Suprapubic skin (tissue), 4 donors: ENCODE measurements at places on chromosomes 16 and 17.

DNA sequence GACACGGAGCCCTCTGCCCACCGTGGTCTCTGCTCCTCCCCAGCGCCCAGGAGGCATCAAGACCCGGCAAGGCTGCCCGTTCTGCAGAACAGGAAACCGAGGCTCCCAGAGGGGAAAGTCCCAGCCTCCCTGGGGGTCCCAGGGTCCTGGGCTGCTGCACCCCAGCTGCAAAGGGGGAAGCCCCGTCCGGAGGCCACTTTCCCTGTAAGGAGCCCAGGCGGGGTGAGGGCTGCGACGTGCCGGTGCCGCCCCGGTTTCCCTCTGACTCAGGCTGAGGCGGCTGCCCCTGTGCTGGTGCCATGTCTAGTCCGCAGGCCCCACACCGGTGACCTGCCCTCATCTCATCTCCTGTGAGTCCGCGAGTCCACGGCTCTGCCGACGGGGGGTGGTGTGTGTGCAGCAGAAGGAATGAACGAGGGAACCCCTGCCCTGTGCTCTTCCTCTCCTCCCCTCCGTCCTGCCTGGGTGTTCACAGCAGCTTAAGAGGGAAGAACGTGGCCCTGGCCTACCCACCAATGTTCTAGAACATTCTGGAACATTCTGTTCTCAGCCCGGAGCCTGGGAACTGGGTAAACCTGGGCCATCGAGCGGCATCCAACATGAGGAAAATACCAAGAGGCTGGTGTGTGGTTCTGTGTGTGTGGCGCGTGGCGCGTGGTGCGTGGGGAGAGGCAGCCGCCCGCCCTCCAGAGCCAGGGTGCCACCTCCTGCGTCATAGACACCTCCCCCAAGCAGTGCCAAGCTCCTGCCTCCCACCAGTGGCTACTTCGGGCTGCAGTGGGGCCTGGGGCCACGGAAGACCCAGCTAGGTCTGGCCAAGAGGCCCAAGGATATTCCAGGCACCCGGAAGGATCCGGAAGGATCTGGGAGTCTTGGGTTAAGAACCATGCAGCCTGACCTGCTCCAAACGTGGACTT lies 7.0 kb upstream of the CBFA2T3 start:
- no peak for DNase-seq

DNA sequence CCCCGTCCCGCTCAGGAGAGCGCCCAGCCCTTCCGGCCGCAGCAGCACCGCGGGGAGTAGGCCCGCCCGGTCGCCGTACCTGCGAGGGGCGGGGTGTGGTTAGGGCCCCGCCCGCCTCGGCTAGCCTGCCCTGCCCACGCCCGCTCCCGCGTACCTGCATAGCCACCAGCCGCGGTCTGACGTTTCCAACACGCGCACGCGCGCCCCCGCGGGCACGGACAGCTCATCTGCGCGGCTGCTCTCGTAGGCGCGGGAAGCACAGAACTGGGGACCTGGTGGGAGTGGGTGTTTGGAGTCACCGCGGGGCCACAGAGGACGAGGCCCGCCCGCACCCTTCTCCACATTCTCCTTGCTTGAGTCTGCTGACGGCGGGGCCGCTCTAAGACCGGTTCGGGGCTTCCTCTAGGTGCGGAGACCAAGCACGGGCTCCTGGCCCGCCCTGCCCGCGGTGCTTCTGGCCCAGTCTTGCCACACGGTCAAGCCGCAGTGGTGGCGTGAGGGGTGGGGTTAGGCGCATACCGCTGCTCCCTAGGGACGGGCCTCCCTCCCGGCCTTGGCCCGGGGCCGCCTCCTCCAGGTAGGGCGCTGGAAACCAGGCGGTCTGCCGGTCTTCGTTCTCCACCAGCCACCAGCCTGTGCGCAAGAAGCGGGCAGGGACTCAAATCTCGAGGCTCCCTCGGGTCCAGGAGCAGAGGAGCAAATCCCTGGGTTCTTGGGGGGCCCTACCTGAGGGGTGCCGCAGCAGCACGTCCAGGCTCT lies 1.8 kb downstream of the NOXO1 start:
- no peak for DNase-seq

GRCh38 chr17:59328601-59329000 lies 2.9 kb upstream of the YPEL2 start:
- DNase-seq: no peak

GRCh38 chr17:16820161-16820877 lies 130.3 kb downstream of the CCDC144A start:
- DNase-seq: no peak

DNA sequence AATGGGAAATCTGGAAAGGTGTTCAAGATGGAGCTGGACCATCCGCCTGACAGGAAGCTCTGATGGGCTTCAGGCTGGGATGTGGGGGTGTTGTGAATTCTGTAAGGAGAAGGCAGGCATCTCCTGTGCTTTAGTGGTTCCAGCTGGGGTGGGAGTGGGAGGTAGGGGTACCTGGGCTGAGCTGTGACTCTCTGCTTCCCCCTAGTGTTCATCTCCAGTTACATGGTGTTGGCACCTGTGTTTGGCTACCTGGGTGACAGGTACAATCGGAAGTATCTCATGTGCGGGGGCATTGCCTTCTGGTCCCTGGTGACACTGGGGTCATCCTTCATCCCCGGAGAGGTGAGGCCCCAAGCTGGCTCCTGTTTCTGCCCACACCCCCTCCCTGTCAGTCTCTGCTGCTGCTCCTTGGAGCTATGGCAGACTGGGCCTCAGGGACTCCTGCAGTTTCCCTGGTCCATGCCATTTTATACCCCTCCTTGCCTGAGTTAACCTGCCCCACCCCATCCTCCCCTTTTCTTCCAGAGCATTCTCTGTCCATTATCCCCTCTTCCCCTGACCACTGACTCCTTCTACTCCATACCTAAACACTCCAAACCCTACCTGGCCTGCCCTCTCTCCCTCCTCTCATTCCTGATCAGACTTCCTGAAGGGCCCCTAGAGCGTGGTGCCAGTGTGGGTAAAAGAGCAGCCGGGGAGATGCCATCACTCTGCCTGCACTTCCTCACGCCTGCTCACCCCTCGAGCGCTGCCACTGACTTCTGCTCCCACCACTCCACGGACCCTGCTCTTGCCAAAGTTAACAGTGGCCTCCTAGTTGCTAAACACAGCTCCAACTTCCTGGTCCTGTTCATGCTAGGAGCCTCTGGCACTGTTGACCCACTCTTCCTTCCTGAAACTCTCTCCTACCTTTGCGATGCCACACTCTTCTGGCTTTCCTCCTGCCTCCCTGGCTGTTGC lies 3.4 kb downstream of the SPNS1 start:
- DNase-seq: no peak

DNA sequence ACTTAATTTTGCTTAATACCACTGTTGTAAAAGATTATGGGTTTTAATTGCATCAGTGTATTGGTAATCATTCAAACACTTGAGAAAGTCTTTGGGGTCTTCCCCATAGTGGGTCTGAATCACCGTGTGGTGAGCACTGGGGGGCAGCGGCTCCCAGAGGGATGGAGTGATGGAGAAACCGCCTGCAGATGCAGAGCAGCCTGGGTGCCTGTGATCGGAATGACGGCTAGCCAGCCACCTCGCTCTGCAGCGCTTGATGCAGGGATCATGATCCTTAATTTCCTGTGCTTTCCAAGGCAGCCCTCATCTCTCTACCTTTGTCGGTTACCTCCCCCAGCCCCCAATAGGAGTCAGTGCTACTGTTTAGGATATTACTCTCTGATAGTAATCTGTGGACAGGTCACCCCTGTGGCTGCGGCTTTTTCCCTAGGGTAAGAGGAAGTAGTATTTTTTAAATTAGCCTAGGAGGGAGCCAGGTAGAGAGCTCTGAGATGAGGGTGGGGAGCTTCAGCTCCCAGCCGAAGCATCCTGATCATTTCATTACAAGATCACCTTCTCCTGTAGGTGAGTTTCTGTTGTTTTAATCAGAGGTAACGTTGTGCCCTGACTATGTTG lies 135.6 kb downstream of the MSI2 start:
- DNase-seq: no peak

- DNase-seq: peak; percentile 61
These were observed 69.8 kb upstream of the KSR1 start for GRCh38 chr17:27386206-27387075.

GRCh38 chr17:3798273-3799180 lies 2.5 kb downstream of the ITGAE start:
- DNase-seq: no peak

DNA sequence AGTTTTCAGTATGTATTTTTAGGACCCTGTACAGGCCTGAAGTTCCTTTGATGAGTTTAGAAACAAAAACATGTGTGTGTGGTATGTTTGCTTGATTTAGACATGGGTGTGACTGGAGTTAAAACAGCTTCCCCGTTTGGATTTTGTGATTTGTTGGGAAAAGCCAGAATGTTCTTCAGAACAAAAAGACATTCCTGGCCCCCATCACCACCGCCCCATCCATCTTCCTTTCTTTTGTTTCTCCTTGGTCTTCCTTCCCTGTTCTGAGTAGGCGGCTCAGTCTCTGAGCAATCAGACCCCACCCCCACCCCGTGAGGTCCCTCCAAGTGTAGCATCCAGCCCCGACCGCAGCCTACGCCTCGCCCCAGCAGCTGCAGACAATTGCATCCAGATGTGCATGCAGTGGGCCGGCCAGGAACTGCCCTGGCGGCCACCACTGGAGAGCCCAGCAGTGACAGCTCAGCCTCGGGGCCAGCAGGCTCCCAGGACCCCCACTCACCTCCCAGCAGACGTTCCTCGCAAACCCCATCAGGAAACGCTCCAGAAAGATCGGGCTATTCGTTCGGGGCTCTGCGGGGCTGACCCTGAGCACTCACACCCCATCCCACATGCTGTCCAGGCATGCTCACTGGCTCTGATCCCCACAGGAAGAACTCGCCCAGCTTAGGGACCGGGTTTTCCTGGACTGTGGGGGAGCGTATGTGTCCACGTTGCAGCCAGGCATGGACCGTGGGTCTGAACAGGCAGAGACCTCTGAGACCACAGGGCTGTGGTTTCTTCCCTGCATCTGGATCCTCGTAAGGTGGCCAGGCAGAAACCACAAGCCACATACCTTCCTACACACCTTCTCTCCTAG lies 99.8 kb upstream of the CDH5 start:
- DNase-seq: peak; percentile 92

DNA sequence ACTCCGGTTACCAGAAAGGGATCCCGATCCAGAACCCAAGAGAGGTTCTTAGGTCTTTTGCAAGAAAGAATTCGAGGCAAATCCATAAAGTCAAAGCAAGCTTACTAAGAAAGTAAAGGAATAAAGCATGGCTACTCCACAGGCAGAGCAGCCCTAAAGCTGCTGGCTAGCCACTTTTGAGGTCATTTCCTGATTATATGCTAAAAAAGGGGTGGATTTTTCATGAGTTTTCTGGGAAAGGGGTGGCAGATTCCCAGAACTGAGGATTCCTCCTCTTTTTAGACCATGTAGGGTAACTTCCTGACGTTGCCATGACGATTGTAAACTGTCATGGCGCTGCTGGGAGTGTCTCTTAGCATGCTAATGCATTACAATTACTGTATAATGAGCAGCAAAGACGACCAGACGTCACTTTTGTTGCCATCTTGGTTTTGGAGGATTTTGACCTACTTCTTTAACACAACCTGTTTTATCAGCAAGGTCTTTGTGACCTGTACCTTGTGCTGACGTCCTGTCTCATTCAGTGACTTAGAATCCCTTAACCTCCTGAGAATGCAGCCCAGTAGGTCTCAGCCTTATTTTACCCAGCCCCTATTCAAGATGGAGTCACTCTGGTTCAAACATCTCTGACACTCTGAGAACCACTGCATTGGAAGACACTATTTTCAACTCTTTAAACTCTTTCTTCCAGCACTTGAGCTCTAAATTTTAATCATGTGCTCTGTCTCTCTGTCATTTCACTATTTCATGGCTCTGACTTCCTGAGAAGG lies 203.6 kb upstream of the CACNG3 start:
- DNase-seq: no peak

- no peak for DNase-seq
These were observed 19.7 kb downstream of the FOXL1 start for GRCh38 chr16:86597880-86598606.

- DNase-seq: no peak
These were observed 113.5 kb upstream of the MED13 start for GRCh38 chr17:62178579-62178978.

- DNase-seq: no peak
These were observed 111.3 kb upstream of the LHX1 start for GRCh38 chr17:36825951-36826350.

DNA sequence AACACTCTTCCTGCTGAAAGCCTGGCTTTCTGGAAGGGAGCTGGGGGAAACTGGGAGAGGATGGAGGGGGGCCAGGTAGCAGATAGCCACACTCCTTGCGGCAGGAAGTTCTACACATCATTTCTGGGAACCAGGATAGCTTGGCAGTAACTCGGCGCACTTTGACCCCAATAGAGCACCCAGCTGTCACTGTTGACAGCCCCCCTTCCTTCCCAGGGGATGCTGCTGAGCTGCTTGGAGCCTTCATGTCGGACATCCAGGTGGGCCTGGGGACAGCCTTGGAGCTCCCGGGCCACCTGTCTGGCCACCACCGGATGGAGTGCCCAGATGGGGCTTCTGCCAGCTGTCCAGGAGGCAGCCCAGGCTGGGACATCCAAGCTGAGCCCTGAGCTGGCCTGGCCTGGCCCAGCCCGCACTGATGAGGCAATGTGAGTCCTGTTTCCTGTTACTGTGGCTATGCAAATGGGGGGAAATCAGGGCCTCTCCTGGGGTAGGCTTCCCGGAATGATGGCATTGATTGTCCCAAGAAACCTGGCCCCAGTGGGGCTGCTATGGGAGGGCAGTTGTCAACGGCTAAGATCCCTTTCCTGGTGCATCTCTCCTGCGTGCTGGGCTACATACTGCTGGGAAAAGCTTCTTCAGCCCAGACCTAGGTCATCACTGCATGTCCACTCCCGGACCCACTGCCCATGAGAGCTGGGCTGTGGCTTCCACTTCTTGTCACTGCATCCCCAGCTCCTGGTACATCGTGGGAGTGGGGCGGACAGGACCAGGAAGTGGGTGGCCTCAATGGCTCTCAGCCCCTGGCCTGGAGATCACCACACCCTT lies 50.0 kb downstream of the SOCS1 start:
- DNase-seq: no peak

DNA sequence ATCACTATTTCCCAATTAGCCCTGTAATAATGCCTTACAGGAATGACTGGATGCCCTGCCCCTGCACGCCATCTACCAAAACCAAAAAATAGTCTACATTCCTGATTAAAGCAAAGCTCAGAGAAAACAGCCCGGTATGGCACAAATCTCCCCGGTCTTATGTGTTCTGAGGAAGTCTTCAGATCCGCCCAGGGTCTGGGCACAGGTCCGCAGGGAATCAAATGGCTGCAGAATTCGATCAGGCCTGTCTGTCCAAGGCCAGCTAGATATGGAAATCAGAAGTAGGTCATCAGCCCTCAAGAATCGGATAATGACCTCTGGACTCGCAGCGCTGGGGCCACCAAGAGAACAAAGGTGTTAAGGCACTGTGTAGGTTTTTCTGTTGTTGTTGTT lies 171.0 kb downstream of the ZFHX3 start:
- DNase-seq: no peak

DNA sequence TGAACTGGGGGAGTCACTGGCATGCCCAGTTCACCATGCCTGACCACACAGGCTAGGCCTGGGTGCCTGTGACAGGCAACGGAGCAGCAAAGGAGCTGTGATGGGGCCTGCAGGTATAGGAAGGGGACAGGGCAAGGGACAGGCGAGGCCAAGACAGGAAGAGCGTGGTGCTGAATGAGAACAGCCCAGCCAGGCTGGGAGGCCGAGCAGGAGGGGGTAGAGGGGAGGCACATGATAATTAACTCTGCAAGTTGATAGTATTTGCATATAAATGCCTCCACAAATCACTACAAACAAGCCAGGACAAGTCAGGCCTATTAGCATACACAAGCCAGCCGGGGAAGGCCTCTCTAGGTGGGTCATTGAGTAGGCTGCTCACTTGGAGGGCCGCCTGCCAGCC lies 7.8 kb downstream of the ZFHX3 start:
- DNase-seq: no peak

- no peak for DNase-seq
These were observed 21.0 kb upstream of the MTMR4 start for GRCh38 chr17:58535431-58535830.

GRCh38 chr16:15427648-15428239 lies 6.6 kb upstream of the BMERB1 start:
- DNase-seq: peak; percentile 84
